Hepatic stellate cell (primary cell): ENCODE measurements at places on chromosomes 3 and 15.

DNA sequence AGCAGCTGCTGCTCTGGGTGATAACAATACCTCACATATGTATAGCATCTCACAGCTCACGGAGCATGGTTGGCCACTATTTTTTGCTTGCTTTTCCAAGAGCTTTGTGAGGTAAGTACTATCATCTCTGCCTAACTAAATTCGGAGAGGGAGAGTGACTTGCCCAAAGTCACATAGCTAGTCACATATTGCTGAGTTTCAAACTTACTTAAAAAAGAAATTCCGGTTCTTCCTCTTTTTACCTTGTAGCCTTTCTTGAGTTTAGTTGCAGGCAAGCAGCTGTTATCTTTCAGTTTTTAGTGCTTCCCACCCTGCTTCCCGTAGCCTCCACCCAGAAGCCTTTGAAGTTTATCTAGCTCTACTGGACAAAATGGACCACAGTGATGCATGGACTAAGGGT is 309.2 kb downstream of the PDCD6IP start:
- no peak for DNase-seq

GRCh38 chr3:171240504-171240835 is 213.9 kb upstream of the SLC2A2 start:
- DNase-seq = no peak

DNA sequence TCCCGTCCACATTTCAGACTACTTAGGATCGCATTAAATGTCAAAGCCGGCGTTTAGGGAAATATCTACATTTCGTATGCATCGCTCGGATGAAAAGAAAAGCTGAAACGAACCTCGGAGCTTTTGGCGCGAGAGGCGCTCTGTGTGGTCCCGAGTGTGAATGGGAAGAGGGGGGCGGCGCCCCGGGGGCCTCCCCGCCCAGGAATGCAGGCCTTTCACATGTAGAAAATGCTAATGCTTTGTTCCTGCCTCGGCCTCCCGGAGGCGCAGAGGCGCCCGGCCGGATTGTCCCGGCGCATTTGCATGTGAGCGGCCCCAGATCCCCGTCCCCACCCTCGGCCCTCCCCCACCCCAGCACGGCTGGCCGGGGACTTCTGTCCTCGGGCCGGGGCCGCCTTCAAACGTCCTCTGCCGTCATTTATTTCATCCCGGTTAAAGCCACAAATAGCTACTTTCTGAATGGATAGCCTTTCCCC is 37.0 kb upstream of the TRIM71 start:
- peak; percentile 31 for DNase-seq

DNA sequence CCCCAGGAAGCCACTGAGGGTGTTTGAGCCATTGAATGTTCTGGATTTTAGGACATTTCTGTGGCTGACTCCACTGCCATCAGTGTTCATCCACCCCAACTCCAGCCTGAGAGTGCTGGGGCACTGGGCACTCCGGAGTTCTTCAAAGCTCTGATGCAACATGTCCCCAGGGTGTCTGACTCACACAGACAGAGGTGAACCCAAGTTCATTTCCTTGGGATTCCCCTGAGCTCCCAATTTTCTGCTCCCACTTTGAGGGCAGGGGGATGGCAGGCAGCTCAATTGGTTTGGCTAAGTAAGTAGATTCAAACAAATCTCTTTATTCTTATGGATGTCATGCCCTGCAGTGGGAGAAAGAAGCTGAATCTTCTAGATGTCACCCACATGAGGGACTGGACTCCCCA is 2.2 kb downstream of the STRA6 start:
- DNase-seq = peak; percentile 74

DNA sequence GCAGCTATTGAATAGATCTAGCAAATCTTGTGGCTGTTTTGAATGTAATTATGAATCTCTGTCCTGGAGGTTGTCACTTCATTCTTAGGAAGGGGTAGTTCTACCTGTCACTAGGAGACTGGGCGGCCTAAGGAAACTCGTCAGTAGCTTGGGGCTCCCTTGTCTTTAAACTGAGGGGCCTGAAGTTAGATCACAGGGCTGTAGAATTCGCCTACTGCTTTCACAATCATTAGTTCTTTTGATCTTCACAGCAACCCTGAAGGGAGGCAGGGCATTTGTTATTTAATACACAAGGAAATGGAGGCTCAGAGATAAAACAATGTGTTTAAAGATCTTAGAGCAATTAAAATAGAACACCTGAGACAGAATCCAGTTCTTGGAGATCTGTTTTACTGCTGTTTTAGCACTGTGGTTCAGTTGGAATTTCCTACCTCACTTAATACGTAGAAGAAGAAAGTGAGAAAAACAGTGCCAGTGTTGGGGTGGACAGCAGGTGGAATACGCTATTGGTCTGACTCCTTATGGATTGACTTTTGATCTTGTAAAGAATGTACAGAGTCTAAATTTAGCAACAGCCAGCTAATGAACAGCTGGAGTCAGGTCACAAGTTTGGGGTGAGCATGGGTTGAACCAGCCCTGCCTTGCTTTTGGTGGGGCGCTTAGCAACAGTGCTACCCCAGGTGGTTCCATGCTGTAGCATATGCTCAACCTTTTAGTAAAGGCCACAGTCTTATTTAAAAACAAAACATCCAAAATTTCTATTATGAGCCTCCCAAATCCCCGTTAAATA is 71.4 kb upstream of the BHLHE40 start:
- no peak for DNase-seq

- DNase-seq = no peak
These were observed 156.1 kb downstream of the DIPK2A start for GRCh38 chr3:144127700-144128099.

GRCh38 chr15:67613708-67614107 is 71.2 kb downstream of the MAP2K5 start:
- no peak for DNase-seq
